ENCODE measurements at places on chromosomes 5 and 9. TPM values are rescaled to one million over a fixed set of nuclear protein-coding genes. Genes with fewer than 3 reads are reported as not detected.

The TMEM38B gene
- 18.9 TPM for total RNA-seq

The CCDC183 gene
- not detected for total RNA-seq

The PCDHGA2 gene
- 11.6 TPM for total RNA-seq

- DNase-seq = no peak
These were observed 47.5 kb downstream of the STX17 start for GRCh38 chr9:99953861-99954507.

DNA sequence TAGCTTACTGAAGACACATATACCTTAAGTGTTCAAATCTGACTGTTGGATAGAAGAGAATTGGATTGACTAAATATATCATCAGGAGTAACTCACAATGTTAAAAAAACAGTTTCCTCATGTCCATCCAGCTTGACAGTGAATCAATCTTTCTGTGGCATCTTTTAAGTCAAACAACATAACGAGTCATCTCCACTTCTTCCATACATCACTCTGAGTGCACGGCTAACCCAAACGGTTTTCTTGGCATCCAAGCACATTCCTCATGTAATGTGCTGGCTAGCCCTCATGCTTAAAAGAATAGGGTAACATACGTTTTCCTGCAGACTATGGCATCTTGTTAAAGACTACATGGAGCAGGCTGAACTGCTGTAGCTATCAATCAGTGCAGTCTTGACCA is 291.5 kb upstream of the TRPC7 start:
- no peak for DNase-seq

The MEGF10 gene
- not detected for total RNA-seq

The PALM2AKAP2 gene
- total RNA-seq = 49.5 TPM

GRCh38 chr9:68995776-68996175 is 18.1 kb downstream of the PRKACG start:
- no peak for DNase-seq

DNA sequence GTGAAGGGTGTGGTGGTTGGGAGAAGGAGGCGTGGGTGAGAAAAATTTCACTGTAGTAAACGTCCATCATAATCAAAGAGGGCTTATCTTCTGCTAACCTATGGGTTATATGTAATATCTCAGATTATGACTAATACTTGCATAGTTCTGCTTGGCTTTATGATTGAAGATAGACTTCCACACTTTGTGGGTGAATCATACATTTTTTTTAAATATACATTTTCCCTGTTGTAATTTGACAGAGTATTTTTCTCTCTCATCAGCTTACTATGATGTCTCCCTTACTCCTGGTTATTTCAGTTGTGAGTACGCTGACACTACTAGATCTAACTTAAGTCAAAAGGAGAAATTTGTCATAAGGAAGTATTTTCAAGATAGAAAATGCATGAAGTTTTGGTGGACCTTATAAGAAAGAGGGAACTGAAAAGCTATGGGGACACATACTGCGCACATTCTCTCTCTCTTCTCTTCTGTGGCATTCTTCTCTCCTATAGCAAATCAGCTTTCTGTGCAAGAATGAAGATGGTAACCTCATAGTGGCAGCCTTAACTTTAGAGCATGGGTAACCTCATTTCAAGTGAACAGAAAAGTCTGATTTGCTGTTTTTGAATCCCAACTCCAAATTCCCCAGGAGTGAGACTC is 4.9 kb upstream of the JAK2 start:
- no peak for DNase-seq

GRCh38 chr5:153775923-153776322 is 262.8 kb downstream of the FAM114A2 start:
- no peak for DNase-seq

DNA sequence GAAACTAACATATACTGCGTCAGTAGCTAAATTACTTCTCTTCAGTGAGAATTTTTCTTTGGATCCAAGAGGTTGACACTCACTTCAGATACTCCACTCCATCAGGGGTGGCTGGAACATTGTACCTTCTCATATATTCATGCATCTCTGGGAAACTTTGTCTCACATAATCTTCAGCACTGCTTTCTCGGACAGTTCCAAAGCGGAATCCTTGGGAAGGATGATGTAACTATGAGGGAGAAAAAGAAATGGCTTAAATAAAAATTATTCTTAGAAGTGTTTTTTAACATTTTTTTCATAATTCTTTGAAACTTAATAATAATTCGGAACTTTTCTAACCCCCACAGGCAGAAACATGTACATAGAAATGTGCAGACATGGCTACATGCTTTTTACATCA is 33.4 kb upstream of the PPP3R2 start:
- no peak for DNase-seq

- no peak for DNase-seq
These were observed 131.4 kb upstream of the IRX4 start for GRCh38 chr5:2014058-2014610.
